ENCODE measurements at places on chromosomes 11 and 22. TPM values are rescaled to one million over a fixed set of nuclear protein-coding genes. Genes with fewer than 3 reads are reported as not detected.

WEE1 gene
- total RNA-seq = 76.8 TPM

HMOX1 gene
- 0.88 TPM for total RNA-seq

CASP5 gene
- total RNA-seq = not detected

OTOG gene
- total RNA-seq = not detected

OR6T1 gene
- total RNA-seq = not detected

EMID1 gene
- not detected for total RNA-seq

NAGA gene
- 23.1 TPM for total RNA-seq
